Suppressor macrophage (primary cell): ENCODE measurements at places on chromosomes 1 and 21.

DNA sequence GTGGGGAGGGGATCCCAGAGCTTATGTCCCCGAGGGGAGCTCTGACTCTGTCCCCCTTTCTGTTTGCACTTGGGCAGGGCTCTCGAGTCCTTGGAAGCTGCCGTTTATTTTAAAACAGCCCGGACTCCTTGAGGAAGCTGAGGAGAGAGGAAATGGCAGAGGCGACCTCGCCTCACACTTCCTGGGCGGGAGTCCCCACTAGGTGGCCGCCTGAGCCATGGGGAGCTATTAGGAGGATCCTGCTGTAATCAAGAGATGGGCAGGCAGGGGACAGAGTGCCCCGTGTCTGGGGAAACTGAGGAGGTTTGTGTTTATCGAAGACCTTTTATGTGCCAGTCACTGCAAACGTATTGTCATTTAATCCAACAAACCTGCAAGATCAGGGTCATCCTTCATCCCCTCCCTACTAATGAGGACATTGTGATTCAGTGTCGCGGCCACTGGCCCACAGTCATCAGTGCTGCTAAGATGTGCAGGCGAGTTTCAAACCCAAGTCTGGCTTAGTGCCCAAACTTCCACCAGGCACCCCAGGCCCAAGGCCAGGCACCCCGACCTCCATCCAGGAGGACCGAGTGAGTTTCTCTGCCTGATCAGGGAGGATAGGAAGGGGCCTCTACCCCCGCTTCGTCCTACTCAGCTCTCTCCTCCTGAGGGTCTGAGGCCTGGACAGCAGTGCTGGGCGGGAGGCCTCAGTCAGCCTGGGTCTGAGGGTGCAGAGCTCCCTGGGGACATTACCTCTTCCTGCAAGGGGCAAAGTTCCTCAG is 316.9 kb upstream of the VAMP3 start:
- peak; percentile 76 for DNase-seq

DNA sequence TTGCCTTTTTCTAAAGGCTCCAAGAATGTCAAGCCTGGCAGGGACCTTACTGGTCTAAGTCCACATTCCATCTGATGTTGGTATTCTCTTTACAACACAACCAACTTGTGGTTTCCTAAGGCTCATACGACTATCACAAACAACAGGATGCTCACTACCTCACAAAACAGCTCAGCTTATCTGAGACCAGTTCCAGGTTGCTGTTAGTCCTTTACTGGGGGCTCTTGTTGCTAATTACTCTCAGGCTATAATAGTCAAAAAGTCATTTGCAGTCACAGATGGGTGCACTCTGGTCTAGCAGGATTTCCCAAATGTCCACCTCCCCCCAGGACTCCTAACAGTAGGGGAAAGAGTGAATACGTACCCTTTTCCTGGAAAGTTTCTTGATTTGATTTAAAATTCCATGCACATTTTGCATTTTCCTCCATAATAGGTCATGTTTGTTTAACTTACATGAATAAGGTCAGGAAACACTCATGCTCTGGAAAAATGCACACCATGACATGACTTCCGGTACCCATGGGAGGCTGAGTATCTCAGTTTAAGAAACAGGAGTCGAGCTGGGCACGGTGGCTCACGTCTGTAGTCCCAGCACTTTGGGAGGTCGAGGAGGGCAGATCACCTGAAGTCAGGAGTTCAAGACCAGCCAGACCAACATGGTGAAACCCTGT is 16.0 kb downstream of the LCK start:
- no peak for DNase-seq

DNA sequence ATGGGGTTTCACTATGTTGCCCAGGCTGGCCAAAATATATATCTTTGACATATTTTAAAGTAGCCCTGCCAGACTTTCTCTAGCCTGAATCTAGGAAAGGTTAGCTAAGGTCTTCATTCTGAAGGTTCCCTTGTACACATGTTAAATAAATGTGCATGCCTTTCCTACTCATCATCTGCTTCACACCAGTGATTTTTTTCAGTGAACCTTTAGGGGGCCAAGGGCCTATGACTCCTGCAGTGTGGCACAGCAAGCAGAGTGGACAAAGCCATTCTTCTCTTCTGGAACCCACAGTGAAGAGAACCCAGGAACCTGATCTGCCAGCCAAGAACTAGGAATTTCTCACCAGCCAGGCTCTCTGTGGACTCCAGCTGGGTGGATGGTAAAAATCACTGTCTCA is 22.9 kb downstream of the CBR1 start:
- DNase-seq, result no peak

DNA sequence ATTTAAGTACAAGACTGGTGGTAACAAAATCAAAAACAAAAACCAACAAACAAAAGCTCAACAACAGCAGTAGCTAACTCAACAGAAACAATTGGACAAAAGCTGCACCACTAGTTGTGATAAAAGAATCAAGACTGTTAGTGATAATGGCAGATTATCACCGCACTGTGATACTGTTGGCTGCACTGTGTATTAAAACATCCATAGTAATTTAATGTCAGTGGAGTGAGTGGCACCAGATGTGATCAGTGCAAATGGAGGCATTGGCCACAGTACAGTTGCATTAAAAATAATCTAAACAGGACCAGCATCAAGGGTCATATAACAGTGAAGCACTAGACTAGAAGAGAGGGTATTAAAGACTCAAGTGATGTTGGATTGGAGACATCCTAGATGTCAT is 1341.3 kb downstream of the MRPL39 start:
- no peak for DNase-seq

DNA sequence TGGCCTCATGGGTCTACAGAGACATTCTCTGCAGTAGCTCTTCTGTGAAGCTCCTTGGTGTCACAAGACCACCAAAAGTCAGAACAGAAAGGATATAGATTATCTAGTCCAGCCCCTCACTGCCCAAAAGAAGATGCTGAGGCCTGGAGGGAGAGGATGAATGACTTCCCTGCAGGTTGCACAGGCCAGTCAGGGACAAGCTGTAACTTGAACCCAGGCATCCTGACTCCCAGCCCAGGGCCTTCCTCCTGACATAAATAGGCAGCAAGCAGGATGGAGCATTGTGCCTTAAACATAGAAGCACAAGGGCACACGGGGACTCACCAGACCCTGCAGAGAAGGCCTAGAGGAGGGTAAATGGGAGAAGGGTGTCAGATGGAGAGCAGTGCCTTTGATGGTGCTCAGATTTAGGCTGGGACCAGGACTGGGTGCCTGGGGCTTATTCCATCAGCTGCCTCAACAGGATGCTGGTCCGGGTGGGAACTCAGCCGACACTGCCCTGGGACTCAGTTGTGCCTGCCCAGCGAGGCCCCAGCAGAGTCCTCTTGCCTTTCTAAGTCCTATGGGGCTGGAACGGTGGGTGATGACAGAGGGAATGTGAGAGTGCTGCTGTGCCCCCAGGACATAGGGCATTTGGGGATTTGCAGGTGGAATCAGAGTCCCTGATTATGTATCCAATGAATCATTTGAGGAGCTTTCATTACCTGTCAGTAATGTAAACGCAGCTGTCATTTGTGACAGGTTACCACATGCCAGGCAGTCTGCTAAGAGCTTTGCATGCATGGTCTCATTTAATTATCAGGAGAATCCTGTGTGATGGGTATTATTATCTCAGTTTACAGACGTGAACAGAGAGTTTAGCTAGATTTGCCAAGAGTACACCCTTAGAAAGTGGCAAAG is 13.2 kb downstream of the S100A7A start:
- no peak for DNase-seq

GRCh38 chr1:206978259-206978658 is 8.0 kb upstream of the FCAMR start:
- DNase-seq, result no peak

GRCh38 chr1:32817815-32818786 is 648 bp downstream of the S100PBP start:
- peak; percentile 59 for DNase-seq

- DNase-seq, result peak; percentile 87
Measured at GRCh38 chr1:44217809-44218410, 4.6 kb downstream of the DMAP1 start.

DNA sequence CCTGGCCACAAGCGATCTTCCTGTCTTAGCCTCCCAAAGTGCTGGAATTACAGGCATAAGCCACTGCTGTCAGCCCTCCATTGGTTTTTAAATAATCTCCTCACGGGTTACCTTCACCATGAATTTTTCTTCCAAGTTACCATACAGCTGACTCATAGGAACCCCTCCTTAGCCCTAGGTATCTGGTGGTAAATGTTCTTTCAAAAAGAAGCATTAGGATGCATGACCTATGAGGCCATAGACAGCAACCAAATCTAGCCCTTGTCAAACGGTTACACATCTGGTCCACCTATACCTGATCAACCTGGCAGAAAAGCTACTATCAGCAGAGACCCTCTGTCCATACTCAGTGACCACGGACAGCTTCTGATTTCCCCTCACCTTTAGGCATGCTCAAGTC is 12.7 kb upstream of the DEGS1 start:
- DNase-seq, result no peak

GRCh38 chr21:38804030-38804788 is 1.5 kb upstream of the ETS2 start:
- DNase-seq, result peak; percentile 17

DNA sequence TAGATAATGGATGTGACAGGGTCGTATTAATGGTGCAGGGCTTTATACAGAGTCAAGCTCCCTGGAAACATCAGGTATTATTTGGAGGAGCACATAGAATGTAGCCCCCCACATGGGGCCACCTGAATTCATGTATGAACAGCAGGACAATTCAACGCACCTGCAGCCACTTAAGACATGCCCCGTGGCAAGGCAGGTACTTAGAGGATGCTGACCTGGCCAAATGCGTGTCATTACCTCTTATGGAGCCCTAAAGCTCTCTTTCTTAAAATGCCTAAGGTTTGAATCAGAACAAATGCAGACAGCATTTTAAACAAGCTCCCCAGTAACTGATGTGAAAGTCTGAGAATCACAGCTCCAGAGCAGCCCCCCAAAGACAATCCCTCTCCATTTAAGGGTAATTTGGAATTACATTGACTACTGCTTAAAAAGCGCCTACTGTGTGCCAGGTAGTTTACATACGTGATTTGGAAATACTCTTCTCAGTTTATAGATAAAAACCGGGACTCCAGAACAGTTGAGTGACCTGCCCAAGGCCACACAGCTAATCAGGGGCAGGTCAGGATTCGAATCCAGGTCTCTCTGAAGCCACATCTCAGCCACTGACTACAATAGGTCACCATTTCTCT is 71.0 kb upstream of the KLHDC7A start:
- no peak for DNase-seq

- no peak for DNase-seq
Measured at GRCh38 chr1:112676543-112676942, 2.1 kb downstream of the MOV10 start.

- DNase-seq, result no peak
Measured at GRCh38 chr1:218957971-218958370, 215.7 kb upstream of the LYPLAL1 start.
